ENCODE measurements at places on chromosomes 6 and 20. TPM values are rescaled to one million over a fixed set of nuclear protein-coding genes. Genes with fewer than 3 reads are reported as not detected.

DNA sequence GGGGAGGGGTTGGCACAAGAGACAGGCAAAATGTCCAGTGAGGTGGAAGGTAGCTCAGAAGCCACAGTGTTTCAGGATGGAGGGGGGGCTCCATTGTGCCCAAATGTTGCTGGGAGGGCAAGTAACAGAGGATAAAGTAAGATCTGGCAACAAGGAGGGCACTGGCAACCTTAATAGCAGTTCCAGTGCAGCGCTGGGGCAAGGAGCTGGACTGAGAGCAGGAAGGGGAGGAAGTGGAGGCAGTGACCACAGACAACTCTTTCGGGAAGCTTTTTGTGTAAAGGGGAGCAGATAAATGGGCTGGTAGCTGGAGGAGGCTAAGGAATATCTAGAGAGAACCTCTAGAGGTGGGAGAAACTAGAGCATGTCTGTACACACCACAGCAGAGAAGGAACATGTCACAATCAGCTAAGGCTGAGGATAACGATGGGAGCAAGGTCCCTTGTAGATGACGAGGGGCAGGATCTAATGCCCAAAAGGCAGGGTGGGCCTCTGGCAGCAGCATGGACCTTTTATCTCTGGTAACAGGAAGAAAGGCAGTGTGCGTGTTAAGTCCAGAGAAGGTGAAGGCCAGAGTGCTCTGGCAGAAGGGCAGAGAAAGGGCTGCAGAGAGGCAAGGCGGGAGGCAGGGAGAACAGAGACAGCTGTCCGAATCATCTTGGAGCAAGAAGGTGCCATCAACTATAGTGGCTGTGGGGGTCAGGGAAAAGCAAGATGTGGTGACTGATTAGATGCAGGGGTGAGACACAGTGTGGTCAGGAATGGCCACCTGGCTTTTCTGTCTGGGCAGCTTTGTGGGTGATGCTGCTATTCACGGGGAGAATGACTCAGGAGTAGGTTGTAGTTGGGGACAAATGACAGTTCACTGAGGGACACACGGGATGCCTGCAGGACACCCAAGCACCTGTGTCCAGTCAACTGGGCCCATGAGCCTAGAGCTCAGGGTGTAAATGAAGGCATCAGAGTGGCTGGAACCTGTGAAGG lies 17.4 kb downstream of the TMEM242 start:
- DNase-seq = no peak

- DNase-seq = no peak
Measured at GRCh38 chr6:53090576-53090975, 25.4 kb downstream of the FBXO9 start.

- no peak for DNase-seq
Measured at GRCh38 chr6:160079686-160080043, 42.0 kb upstream of the SLC22A1 start.

DNA sequence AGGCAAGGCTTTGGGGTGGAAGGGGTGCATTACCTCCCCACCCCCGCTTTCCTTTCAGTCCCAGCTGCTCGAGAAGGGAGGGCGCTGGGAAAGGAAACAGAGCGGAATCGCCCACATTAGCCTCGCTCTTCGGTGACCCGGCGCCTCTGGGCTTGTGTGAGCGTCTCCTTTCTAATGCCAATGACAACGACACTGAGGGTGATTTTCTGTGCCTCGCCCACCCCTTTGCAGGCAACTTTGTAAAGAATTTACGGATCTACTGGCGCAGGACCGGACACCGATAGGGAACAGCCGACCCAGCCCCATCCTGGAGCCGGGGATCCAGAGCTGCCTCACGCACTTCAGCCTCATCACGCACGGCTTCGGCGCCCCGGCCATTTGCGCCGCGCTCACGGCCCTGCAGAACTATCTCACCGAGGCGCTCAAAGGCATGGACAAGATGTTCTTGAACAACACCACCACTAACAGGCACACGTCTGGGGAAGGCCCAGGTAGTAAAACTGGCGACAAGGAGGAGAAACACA lies 24.3 kb downstream of the TFAP2B start:
- no peak for DNase-seq

TOP1 gene
- total RNA-seq = 39.9 TPM

OLIG3 gene
- not detected for total RNA-seq

Data from hepatocyte (in vitro differentiated cells).